ENCODE measurements at places on chromosomes 16 and 17.

- no peak for DNase-seq
Observed at GRCh38 chr16:48575471-48576050, 34.4 kb downstream of the N4BP1 start.

DNA sequence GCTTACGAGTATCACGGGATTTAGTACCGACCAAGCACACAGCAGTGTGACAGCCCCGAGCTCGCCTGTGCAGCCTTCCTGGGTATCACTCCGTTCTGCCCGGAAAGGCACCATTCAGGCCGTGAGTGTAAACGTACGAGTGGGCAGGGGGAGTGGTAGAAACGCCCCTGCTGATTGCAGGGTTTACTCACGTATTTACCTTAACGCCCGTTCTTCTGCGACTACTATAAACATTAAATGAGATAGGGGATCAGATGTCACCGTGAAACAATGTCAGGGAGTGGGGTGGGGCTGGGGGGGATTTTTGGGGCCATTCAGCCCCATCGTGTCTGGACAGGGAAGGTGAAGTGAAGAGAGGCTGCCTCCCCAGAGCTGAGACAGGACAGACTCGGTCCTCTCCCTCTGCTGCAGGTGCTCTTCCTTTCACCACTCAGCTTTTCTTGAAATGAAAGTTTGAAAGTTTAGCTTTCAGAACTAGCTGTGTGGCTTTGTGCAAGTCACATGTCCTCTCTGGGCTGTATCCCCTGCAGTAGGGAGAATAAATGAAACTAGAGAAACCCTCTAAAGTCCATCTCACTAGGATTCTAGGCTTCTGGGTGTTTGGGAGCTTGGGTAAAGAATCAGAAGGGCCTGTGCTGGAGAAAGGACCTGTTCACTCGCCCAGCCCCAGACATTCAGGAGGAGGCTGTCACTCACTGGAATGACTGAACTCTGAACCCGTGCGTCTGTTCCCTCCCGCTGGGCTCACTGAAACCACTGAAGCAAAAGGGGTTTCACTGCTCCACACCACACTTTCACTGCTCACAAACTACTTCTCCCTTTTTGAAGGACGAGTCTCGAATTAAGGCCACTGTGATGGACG, 66.7 kb downstream of the RPA1 start:
- no peak for DNase-seq

DNA sequence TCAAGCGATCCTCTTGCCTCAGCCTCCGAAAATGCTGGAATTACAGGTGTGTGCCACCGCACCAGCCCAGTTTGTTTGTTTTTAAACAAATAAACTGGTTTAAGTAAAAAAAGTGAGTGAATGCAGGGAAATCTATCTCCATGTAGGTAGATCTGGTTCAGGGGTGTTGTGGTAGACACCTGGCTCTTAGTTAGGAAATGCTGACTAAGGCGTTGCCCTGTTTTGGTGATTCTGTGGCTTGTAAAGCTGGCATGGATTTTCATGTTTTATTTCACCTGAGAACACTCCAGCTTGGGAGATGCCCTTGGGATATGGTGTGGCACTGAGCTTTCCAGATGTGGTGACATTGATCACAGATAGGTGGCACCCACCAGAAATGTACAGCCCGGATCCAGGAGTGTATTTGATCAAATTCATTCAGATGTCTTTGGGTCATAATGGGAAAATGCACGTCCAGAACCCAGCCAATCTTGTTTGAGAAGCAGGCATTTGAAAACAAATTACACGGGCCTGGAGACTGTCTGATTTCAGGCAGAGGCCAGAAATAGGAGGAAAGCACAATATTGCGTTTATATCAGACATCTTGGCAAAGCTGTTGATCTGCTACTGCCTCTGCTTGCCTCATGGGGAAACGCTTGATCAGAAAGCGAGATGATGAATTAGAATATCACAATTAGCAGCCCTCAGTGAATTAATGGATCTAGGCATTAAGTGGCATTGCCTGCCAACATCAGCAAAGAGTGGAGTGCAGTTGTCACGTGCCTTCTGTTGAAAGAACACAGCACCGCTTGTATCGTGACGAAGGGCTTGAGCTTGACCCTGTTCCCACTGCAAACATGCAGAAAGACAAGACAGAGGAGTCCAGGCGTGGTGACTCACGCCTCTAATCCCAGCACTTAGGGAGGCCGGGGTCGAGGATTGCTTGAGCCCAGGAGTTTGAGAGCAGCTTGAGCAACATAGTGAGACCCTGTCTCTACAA, 7.3 kb upstream of the IL34 start:
- DNase-seq, result peak; percentile 74

GRCh38 chr17:61475726-61476125, 23.5 kb downstream of the TBX4 start:
- no peak for DNase-seq

- DNase-seq, result no peak
Observed at GRCh38 chr16:49586466-49587450, 213.2 kb downstream of the C16orf78 start.

- DNase-seq, result no peak
Observed at GRCh38 chr16:27230562-27231001, 27.3 kb downstream of the KDM8 start.

DNA sequence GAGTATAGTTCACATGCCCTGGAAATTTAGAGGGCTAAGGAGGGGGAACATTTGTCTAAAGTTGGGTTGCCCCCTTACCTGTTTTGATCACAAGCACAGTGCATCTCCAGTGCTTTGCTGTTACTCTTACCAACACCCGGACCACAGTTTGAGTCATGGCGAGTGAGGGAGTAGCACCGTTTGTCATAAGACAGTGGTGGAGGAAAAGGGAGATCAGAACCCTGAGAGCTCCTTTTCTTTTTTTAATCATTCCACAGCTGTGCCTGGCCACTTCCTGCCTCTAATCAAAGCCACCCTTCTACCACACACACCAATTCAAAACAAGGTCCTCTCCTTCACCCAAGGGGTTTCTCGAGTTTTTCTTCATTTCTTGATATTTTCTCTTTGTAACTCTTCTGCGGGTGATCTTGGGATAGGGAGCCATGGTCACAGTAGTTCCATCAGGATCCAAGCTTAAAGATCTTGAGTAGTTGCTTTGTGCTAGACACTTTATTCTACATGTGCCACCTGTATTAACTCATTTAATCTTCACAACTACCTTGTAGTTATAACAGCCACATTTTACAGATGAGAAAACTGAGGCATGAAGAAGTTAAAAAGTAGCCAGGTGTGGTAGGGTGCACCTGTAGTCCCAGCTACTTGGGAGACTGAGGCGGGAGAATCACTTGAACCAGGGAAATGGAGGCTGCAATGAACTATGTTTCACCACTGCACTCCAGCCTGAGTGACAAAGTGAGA, 5.0 kb upstream of the MYL4 start:
- DNase-seq, result no peak

GRCh38 chr16:17802571-17802970, 331.8 kb upstream of the XYLT1 start:
- peak; percentile 17 for DNase-seq

- DNase-seq, result no peak
Observed at GRCh38 chr17:2211661-2212399, 91.8 kb downstream of the SMG6 start.

DNA sequence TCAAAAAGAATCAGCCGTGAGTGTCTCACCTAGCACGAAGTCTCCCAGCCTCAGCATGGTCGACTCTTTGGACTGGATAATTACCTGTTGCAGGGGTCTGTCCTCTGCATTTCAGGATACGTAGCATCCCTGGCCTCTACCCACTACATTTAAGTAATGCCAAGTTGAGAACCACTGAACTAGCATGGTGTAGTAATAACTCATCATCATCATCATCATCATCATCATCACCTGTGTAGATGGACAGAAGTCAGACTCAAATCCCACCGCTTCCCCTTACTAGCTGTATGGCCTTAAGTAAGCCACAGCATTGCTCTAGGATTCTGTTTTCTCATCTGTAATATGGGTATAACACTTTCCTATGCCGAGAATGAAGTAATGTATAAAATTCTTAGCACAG, 373.1 kb upstream of the XYLT1 start:
- no peak for DNase-seq

DNA sequence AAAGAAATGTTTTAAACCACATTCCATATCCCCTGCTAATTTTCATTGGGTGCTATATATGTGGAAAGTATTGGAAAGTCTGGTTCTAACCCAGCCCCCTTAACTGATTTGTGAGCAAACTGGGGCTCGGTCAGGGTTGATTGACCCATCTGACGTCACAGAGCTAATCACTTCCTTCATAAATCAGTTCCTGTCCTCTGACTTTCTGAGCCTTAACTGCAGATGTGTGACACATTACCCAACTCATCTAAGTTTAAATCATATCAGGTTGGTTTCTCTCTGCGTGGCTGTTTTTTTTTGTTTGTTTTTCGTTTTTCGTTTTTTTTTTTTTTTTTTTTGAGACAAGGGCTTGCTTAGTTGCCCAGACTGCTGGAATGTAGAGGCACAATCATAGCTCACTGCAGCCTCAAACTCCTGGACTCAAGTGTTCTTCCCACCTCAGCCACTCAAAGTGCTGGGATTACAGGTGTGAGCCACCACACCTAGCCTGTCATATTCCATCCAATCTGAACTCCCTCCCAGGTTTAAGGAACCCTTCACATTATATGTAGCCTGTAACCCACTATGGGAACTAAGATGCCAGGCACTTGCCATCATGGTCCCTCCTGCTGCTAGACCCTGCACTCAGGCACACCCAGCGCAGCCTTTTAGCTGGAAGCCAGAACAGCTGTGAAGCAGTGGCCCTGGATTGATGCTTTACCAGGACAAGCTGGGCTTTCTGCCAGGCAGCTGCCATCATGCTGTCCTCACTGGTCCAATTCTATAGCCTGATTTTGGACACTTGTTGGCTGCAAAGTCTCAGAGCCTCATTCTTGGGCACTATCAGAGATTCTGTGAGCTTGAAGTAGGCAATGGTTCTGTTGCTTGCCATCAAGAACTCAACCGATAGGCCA, 6.9 kb upstream of the BPTF start:
- no peak for DNase-seq

DNA sequence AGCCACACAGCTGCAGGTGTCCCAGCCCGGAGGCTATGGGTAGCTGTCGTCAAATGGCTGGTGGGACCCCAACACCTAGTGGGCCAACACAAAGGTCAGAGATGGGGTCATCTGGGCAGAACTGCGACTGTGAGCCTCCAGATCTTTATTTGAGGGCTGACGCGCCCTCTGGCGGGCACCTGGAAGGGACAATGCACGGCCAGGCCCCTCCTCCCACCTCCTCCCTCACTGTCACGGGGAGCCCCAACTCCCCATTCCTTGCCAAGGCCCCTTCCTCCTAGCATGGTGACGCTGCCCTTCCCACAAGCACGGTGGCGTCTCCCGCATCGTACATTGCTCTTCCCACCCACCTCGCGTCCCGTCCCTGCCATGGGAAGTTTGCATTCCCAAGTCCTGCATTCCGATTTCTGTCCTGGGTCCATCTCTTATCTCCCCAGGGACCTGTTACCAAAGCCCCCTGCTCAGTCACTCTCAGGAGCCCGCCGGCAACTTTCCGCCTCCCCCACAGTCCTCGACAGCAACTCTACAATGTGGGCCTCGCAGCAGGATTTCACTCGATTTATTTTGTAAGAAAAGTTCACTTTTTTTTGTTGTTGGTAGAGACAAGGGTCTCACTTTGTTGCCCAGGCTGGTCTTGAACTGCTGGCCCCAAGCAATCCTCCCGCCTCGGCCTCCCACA, 1.0 kb downstream of the TLE7 start:
- no peak for DNase-seq

DNA sequence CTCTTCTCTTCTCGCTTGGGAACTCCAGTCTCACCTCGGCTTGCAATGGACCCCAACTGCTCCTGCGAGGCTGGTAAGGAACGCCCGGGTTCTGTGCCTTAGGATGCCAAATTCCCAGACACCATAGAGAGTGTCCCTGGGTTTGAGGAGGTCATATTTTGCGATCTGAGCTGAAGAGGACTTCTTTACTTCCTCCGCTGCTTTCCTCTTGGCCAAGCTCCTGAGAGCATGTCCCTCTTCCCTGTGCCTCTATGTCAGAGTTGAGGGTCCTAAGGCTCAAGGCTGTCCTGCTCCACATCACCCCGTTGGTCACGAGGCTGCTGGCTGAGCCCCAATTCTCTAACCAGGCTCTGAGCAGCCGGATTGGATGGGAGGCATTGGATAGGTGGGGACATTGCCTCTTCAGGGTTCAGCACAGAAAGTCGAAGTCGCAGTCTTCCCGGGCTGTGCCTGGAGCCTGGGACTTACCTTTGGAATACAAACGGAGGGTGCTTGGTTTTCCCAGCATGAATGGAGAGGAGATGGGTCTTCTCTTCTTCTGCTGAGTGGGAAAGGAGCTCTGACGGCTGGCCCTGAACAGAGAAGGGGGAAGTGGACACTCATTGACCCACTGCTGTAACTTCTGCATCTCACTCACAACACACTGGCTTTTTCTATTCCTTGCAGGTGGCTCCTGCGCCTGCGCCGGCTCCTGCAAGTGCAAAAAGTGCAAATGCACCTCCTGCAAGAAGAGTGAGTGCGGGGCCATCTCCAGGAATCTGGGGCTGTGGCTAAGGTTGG, 416 bp downstream of the MT1H start:
- no peak for DNase-seq

GRCh38 chr17:75681289-75681688, 14.2 kb downstream of the SAP30BP start:
- DNase-seq, result peak; percentile 60

- no peak for DNase-seq
Observed at GRCh38 chr17:214881-215331, 33.5 kb upstream of the DOC2B start.

DNA sequence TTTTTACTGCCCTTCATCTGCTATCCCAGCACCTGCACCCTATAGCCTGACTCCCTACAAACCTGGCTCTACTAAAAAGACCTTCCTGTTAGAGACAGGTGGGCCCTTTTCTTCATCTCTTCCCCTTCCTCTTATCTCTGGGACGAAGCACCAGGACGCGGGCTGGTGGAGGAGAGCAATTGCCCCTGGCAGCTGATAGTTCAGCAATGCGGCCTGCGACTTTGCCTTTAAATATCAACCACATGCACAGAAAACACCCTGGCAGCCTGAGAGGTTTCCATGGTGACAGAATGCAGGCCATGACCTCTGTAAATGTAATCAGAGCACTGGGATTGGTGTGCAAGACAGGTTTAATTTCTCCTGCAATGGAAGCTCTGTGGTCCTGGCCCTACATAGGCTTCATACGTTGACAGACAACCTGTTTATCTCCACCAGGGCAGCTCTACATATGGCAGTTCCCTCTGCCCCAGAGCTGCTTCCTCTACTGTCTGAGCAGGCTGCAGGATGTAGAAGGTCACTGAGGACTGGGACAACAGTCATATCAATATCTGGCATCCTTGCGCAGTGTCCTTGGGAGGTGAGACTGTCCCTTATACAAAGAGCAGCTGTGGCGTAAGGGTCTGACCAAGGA, 10.0 kb upstream of the SKAP1 start:
- DNase-seq, result no peak

GRCh38 chr17:1899403-1900000, 69.7 kb downstream of the RPA1 start:
- DNase-seq, result no peak

GRCh38 chr16:9062301-9062700, 29.1 kb upstream of the HAPSTR1 start:
- DNase-seq, result no peak

DNA sequence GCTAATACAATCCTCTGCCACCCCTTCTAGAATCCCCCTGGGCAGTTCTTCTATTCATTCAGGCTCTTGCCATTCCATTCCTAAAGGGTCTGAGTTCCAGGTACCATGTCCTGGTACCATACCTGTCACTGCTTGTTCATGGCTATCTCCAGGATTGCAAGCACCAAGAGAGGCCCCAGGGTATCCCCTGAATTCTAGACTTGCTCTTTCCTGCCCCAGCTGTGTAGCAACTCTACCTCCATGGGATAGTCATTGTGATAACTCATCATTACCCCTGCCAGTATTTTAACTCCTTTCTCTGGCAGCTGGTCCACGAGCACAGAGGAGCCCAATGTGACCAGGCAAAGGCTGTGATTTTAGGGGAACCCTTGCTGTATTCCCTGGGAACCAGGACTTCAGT, 143.7 kb upstream of the CDH5 start:
- no peak for DNase-seq

All from astrocyte of the spinal cord (primary cell).